EL (cell line): ENCODE measurements at places on chromosomes 12 and 14.

GRCh38 chr12:21073129-21073528 is 57.9 kb upstream of the SLCO1B1 start:
- DNase-seq, result no peak

- DNase-seq, result no peak
Measured at GRCh38 chr14:87079416-87079815, 913.6 kb downstream of the GALC start.

DNA sequence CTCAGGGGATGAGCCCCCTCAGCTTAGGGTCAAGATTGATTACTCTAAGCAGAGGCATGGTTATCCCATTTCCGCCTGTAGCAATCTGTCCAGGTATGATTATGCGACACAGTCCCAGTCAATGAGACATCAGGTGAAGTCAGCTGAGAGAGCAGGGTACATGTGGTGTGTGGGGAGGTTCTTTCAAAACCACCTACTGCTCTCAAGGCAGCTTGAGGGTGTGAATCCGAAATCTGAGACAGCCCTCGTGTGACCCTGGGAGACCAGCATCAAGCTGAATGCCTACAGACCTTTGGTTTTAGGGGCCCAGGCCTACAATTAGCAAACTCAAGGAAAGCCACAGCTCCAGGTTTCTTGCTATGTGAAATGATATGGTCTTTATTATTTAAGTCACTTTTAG is 275.7 kb downstream of the ITPR2 start:
- DNase-seq, result no peak

DNA sequence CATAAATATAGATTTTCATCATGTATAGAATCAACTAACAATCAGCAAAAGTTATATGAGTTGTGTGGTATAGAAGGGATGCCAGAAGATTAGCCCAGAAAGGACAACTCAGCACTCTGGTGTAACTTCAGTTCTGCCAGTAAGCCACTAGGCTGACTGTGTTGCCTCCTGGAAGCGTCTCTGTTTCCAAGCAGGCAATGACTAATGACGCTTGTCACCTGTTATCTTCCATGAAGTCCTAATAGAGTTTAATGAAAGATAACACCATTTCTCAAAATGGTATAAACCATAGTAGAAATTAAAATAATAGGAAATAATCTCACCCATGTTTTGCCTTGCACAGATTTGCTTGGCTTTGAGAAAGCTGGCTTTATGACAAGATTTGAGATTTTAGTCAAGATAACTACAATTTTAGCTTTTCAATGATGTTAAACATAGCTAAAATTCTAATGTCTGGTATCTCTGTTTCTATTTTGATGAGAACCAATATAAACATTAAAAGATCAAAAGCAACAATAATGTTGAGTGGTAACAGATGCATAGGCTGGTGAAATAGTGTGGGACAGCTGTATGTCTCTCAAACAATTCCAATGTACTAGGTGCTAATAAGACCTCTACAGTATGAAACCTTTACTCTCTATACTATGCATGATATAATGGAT is 9.0 kb upstream of the RNU6-7 start:
- no peak for DNase-seq

DNA sequence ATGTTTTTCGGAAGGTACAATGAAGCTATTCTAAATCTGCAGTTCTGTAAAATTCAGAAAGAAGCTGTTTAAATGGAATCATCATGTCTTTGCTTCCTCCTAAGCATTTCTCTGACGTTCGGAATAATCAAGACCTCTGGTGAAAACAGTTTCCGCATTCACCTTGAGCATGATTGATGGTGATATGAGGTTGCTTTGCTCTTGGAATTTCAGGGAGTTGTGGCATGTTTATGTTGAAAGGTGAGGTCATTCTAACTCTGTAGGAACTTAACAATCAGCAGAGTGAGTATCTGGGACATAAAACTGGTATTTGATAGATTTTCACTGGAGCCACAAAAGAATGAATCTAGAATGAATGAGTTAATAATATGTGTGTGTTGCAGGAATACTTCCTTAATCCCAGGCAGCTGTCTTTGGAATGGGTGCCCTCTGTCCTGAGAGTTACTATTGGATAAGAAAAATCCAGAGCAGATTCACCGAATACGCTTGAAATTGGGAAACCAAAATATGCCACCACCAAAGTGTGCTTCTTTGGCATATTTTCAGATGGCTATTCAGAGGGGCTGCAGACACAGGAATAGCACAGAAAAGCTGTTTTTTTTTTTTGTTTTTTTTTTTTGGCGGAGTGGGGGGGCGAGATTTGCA is 599.1 kb downstream of the CCER1 start:
- no peak for DNase-seq

DNA sequence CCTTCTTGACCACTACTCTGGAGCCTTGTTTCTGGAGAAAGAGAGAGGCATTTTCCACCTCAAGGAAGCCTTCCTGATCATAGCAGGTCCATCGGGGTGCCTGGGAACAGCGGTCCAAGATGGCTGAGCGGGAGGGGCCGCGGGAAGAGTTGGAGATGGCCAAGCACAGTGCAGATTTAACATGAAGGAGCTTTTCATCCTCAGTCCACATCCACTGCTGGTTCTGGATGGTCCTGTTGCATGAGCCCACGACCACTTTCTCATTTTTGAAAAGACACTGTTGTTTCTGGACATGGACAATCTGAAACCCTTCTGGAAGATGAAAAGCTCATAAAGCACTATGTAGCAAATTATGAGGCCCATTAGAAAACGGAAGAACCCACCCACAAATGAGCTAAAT is 1.5 kb downstream of the PTPRB start:
- no peak for DNase-seq

DNA sequence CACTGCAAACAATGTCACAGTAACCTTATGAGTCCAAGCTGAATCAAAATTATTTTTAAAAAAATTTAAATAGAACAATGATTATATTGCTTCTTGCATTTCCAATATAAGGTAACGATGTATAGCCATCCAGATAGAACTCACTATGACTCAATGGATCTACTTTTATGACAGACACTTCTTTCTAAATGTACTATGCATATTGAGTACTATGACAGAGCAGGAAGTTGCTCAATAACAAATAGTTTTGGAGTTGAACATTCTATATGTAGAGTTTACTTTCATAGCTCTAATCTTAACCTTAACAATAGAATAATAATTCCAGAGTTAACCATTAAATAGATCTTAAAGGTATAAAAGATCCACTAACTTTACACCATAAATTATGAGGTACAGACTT is 46.7 kb upstream of the ALG10B start:
- no peak for DNase-seq

- no peak for DNase-seq
Measured at GRCh38 chr12:131939007-131939406, 9.9 kb downstream of the PUS1 start.

- no peak for DNase-seq
Measured at GRCh38 chr14:31243860-31244259, 36.3 kb upstream of the HECTD1 start.

GRCh38 chr12:112677050-112677765 is 114.3 kb upstream of the RPH3A start:
- DNase-seq, result no peak

DNA sequence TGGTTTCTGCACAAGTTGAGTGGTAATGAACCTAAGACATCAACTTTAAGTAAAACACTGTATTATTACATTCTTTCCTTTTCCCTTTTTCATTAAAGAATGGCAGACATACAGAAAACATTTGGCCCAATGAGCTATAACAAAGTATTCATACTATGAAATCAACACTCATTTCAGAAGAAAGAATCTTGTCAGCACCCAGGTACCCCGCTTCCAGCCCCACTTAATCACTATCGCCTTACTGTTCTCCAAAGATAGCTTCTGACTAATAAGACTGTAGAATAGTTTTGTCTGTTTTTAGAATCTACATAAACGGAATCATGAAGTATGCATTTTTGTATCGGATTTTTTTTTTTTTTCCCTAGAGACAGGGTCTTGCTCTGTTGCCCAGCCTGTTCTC is 9.5 kb downstream of the CNTN1 start:
- no peak for DNase-seq

- DNase-seq, result no peak
Measured at GRCh38 chr12:65434737-65435136, 156.3 kb downstream of the MSRB3 start.

DNA sequence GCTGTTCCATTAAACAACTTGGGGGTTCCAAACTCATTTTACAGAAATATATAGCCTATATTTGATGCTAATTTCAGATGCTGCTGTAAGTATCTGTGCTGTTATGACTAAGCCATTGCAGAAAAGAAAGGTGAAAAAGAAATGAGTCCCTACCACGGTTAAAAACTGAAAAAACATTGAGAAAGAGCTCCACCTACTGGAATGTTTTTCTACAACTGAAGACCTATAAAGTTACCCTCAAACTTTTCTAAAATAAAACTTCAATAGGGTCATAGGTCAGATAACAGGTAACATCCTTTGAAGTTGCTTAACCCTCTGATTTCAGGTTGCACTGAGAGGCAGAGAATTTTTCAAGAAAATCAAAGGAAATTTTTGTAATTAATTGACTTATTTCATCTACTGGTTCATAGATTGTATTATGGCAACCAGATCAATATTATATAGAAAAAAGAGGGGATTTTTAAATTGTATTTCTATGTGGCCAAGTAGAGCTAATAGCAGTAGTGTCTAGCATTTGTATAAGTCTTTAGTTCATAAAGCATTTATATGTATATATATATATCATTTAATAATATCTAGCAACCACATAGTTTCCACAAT is 279.9 kb downstream of the RPS29 start:
- peak; percentile 2 for DNase-seq

GRCh38 chr12:20963762-20964161 is 153.3 kb downstream of the SLCO1B3 start:
- DNase-seq, result no peak

GRCh38 chr12:107560899-107561285 is 124.7 kb upstream of the PWP1 start:
- no peak for DNase-seq

DNA sequence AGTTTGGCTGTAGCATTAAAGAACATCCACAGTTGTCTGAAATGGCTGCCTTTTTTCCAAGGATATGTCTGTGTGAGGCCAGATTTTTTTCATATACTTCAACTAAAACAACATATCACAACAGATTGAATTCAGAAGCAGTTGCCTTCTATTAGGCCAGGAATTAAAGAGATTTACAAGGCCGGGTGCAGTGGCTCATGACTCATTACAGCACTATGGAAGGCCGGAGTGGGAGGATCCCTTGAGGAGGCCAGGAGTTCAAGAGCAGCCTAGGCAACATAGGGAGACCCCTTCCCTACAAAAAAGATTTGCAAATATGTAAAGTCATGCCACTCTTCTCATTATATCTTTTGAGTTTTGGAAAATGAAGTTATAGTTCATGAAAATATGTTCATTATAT is 108.6 kb downstream of the KTN1 start:
- peak; percentile 47 for DNase-seq

DNA sequence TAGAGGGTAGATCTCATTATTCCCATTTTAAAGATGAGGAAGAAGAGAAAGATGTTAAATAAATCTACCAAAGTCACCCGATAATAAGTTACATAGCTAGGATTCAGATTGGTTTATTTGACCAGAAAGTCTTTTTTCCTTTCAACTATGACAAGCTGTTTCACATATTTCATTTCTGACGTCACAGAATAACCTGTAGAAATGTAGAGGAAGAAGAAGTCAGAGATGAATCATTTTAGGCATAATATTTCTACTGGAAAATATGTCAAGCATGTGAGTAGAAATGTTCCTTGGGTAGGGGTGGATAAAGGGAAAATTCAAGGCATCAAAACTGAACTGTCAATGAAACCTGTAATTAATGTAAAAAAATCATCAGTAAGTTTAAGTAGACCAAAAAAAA is 107.0 kb downstream of the MGST1 start:
- DNase-seq, result peak; percentile 1

GRCh38 chr12:127162902-127163301 is 1104.1 kb upstream of the TMEM132C start:
- DNase-seq, result peak; percentile 78

- DNase-seq, result no peak
Measured at GRCh38 chr12:100494026-100494425, 20.4 kb downstream of the NR1H4 start.

GRCh38 chr12:64400041-64400440 is 4.2 kb upstream of the XPOT start:
- peak; percentile 63 for DNase-seq

DNA sequence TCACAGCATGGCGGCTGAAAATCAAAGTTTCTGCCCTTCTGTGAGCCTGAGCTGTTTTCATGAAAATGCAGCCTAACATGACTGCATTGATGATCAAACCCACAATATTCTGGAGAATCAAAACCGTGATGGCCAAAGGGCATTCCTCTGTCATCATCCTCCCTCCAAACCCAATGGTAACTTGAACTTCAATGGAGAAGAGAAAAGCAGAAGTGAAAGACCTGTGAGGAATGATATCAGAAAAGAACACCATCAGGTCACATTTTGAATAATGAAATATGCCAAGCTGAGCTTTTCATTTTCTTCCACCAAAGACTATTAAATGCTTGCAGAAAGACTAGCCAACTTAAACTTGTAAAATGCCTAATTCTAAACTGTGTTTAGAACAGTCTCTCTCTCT is 8.1 kb downstream of the KCNJ8 start:
- DNase-seq, result no peak

- DNase-seq, result peak; percentile 37
Measured at GRCh38 chr12:113439606-113440030, 17.4 kb downstream of the SDSL start.

DNA sequence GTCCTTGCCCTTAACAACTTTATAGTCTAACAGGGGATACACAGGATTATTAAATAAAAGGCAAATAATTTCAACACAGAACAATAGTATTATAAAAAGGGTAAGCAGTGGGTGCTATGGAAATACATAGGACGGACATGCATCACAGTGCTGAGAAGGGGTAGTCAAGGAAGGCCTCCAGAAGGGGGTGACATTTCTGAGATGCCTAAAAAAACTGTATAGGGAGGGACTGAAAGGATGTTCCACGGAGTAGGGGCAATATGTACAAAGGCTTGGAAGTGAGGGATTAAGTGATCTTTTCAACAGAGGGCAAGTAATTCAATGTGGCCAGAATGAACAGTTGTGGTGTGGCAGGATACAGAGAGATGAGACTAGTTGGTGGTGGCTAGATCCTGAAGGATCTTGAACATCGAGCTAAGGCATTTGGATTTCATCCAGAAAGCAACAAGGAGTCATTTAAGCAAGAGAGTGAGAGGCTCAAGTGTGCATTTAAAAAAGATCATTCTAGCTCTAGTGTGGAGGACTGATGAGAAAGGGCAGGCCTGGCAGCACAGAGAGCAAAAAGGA is 8.9 kb upstream of the ATP5MC2 start:
- no peak for DNase-seq

- no peak for DNase-seq
Measured at GRCh38 chr14:59343585-59343984, 121.6 kb downstream of the GPR135 start.

- no peak for DNase-seq
Measured at GRCh38 chr14:25826105-25826504, 771.7 kb downstream of the NOVA1 start.
